ENCODE measurements at places on chromosomes 1 and 21.

- no peak for DNase-seq
Observed at GRCh38 chr1:183693521-183693920, 40.4 kb upstream of the APOBEC4 start.

GRCh38 chr1:53693773-53694717, 44.9 kb downstream of the GLIS1 start:
- DNase-seq: no peak

- DNase-seq: no peak
Observed at GRCh38 chr1:172149346-172149745, 271.1 kb upstream of the C1orf105 start.

GRCh38 chr1:183694066-183694465, 41.0 kb upstream of the APOBEC4 start:
- no peak for DNase-seq

All from stimulated activated CD4-positive, alpha-beta T cell treated with anti-CD3 and anti-CD28 coated beads, TNF-alpha, amount 100 ng/mL, for 4 hours (primary cell).